MV-4-11 (cell line): ENCODE measurements at places on chromosomes 3 and 15.

DNA sequence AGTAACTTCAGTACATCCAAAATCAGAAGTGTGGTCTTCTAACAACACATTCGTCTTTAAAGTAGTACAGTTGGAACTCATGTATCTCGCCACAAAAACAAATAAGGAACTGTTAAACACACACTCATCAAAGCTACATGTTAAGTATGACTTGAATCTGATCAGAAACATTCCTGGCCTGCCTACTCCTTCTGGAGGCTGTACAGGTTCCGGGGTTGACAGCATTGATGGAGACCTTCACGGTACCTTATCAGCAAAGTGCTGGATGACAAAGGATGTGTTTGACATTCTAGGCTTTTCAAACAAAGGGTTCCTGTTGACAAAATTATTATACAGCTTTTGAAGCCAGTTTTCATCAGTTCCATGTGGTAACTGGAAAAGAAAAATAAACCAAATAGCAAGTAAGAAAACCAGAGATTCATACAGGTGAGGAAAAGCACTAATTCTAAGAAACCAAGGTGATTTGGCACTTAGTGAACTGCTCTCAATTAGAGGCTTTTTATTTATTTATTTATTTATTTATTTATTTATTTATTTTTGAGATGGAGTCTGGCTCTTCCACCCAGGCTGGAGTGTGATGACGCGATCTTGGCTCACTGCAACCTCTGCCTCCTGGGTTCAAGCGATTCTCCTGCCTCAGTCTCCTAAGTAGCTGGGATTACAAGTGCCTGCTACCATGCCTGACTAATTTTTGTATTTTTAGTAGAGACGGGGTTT, 44.3 kb downstream of the MYO5C start:
- DNase-seq: no peak

- DNase-seq: peak; percentile 62
These were observed 124.3 kb upstream of the EIF1B start for GRCh38 chr3:40185029-40185695.

- peak; percentile 11 for DNase-seq
These were observed 126.4 kb downstream of the GREM1 start for GRCh38 chr15:32844118-32844711.

DNA sequence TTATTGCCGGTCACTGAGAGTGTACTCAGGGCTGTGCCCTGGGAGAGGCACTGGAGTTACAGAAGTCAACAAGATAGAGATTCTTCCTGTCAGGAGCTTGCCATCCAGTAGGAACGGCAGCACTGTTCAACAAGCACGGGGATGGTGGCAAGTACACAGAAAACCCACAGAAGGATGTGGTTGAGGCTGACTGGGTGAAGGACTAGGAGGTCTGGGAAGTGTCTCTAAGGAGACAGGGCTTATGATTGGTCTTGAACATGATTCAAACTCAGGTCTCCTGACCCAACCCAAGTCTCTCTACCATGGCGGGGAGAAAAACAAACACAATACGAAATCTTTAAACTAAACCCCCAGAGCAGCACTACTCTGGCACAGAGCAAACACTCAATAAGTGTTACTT, 37.6 kb downstream of the ERICH6 start:
- DNase-seq: no peak

GRCh38 chr3:43747641-43748040, 56.9 kb downstream of the ABHD5 start:
- DNase-seq: no peak

DNA sequence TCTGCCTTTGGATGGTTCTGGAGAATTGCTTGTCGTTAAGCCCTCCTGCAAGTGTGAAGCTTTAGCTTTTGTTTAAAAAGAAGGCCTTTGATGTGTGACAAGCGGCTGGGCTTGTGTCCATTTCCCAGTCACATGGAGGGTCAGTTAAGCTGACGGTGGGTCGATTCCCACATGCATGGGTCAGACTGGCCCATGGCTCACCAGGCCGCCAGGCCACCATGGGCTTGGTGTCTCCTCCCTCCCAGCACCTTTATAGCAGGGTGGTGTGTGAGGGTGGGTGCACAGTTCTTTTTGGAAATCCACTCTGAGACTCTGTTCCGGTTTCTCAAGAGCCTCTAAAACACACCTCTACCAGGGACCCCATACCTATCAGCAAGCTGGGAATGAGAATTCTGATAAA, 67.2 kb downstream of the SCN5A start:
- no peak for DNase-seq

DNA sequence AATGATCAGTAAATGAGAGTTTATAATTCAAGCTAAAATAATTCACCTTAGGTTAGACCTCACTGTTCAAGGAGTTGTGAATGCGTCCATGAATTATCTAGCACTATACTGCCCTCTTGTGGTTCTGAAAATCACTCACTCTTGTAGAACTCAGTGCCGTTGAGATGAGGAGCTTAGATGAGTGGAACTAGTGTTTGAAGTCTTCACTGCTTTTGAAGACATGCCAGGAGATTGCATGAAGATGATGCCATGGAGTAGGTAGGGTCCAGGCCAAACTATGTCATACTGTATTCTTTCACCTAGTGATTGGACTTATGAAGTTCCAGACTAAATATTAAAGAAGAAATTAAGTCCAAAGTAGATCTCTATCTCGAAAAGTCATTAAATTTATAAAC, 28.8 kb downstream of the LYSMD4 start:
- DNase-seq: peak; percentile 77

DNA sequence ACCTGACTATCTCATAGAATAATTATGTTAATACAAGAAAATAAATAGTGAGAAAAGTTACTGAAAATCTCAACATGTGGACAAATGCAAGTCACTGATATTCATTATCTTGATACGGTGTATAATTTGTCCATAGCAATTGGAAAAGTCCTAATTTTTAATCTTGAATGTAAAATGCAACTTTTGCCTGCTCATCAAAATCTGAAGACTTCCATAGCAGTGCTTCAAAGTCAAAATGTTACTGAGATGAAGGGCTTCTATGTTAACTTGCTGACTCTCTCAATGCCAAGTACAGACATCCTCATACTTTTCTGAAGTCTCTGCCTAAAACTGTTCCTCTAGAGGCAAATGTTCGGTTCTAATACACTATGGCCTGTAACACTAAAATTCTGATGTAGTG, 1300.1 kb upstream of the EPHA6 start:
- no peak for DNase-seq

- DNase-seq: peak; percentile 92
These were observed 1.5 kb downstream of the MGA start for GRCh38 chr15:41661518-41662225.

DNA sequence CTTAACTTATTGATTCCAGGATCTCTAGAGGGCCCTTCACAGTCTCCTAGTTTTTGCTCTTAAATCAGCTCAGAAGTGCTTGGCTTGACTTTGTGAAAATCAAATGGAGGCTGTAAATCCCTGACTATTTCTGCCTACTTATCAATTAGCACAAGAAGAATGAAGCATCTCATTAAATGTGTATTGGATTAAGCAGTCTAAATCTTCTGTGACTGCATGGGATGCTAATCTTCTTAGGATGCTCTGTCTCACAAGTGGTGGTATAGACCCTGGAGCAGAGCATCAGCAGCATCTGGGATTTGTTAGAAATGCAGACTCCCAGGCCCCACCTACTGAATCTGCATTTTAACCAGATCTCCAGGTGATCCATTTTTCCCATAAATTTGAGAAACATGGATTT, 488.7 kb downstream of the AGBL1 start:
- DNase-seq: no peak

GRCh38 chr3:9915254-9916141, 1.4 kb upstream of the IL17RC start:
- peak; percentile 26 for DNase-seq

GRCh38 chr3:11661052-11661656, 17.4 kb upstream of the VGLL4 start:
- no peak for DNase-seq

DNA sequence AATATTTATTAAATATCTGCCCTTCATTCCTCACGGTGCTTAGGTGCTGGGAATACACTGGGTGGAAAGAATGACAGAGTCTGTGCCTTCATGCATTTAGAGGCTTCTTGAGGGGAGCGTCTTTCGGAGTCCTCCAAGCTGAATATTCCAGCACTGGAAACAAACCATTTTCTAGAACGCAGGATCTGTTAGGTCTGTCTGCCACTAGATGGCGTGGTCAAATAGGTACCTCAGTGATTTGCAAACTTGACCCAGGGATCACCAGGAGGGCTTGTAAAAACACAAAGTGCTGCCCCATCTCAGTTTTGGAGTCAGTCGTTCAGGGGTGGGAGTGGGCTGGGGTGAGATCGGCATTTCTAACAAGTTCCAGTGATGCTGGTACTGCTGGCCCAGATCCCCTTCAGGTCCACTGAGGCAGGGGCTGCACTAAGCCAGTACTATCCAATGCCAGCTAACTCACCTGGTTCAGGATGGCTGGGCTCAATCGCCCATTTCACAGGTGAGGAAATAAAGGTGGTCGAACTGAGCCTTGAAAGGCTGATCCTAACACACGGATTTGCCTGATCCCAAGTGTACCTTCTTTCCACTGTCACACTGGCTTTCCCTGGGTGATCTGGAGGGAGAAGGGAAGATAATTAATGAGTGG, 14.8 kb downstream of the ARNT2 start:
- DNase-seq: peak; percentile 28

DNA sequence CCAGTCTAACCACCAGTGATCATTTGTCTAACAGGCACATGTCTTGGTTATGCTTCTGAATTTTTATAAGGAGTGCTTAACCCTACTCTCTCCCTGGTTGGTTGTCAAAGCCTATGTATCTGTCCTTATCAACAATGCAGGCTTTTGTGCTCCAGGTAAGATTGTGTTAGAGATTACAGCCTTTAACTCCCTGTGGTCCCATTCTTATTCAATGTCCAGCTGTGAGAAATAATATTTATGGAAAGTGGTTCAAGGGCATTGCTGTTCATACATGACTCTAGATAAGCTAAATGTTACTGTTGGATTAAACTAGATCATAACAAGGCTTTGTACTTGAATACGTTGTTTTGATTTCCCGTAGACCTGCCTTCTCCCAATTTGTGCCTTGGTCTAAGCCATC, 146.1 kb upstream of the TSC22D2 start:
- DNase-seq: no peak

DNA sequence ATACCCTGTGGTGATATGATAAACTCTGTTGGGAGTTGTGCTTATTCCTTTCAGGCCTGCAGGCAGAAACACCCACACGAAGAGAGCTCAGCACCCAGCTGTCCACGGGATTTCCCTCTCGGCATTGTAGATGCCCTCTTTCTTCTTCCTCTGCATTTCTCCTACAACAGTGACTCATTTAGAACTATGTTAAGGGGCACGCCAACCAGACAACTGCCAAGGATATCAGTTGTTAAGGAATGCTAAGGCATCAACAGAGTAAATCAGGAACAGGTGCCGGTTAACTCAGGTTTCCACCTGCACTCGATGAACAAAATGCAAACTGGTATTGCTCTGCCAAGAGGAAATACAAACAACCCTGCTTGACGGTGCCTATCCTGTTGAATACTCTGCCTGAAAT, 270.0 kb upstream of the PEX5L start:
- no peak for DNase-seq

- peak; percentile 63 for DNase-seq
These were observed 45.5 kb downstream of the HPS3 start for GRCh38 chr3:149174901-149175300.

- no peak for DNase-seq
These were observed 574 bp downstream of the CHST2 start for GRCh38 chr3:143119974-143120715.

DNA sequence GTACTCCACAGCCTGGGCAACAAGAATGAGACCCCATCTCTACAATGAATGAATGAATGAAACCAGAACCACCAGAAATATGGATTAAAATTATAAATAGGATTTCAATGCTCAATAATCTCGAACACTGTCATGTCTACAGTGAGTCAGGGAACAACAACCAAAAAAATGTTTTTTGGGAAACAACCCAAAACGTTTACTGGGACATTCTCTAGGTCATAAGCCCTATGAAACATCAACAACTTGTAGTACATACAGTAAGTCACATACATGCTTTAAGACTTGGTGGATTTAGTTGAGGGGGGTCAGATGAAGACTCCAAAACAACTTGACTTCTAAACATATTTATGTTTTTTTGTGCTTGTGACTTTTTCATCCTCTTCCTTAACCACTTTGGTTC, 511.2 kb downstream of the FOXP1 start:
- no peak for DNase-seq

GRCh38 chr3:188416041-188416440, 262.1 kb downstream of the LPP start:
- DNase-seq: no peak
